ENCODE measurements at places on chromosomes 16 and 17.

- DNase-seq, result no peak
These were observed 104.6 kb downstream of the SPAG9 start for GRCh38 chr17:51016099-51016498.

- no peak for DNase-seq
These were observed 151.2 kb downstream of the MSI2 start for GRCh38 chr17:57407287-57408070.

- DNase-seq, result no peak
These were observed 24.0 kb upstream of the CIBAR2 start for GRCh38 chr16:85136213-85136701.

GRCh38 chr17:68711858-68712257 lies 110.7 kb upstream of the FAM20A start:
- DNase-seq, result no peak

GRCh38 chr16:67969254-67970039 lies 1.0 kb upstream of the SLC12A4 start:
- DNase-seq, result no peak

- no peak for DNase-seq
These were observed 30.7 kb downstream of the PIEZO1 start for GRCh38 chr16:88754109-88754911.

GRCh38 chr16:84817613-84818012 lies 2.2 kb upstream of the CRISPLD2 start:
- no peak for DNase-seq

GRCh38 chr17:9705745-9706144 lies 60.4 kb downstream of the USP43 start:
- DNase-seq, result no peak

GRCh38 chr16:47046726-47047523 lies 73.5 kb upstream of the DNAJA2 start:
- DNase-seq, result no peak

DNA sequence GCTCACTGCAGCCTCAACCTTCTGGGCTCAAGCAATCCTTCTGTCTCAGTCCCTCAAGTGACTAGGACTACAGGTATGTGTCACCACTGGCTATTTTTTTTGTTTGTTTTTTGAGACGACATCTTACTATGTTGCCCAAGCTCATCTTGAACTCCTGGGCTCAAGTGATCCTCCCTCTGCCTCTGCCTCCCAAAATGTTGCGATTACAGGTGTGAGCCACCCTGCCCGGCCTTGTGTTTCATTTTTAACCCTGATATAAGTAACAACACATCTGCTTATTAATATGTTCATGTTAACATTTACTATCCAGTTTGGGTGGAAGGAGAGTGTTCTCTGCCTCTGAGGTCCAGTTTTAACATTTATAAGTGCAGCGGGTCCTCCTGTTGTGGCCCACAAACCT lies 3.1 kb downstream of the FAM20A start:
- DNase-seq, result no peak

DNA sequence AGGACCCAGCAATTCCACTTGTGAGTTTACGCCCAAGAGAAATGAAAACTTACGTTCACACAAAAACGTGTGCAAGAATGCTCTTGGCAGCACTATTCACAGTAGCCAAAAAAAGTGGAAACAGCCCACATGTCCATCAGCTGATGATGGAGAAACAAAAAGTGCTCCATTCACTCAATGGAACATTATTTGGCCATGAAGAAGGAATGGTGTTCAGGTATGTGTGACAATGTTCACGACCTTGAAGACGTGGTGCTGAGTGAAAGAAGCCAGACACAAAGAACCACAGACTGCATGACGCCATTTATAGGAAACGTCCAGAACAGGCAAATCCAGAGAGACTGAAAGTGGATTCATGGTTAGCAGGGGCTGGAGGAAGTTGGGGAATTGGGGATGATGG lies 84.9 kb downstream of the ZDHHC7 start:
- no peak for DNase-seq

DNA sequence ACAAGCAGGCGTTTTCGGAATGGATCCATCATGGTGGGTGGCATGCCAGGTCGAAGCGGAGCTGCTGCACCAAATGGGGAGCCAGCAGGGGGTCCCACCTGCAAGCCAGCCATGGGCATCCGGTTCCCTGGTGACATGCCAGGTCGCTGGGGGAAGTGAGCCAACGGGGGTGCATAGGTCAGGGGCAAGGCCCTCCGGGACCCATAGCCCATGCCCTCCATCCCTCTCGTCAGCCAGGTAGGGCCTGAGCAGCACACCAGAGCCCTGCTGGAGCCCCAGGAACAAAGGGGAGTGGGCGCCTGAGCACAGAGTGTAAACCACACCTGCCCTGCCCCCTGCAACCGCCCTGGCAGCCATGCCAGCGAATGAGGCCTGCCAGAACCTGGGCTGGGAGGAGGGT lies 5.0 kb downstream of the SMARCD2 start:
- no peak for DNase-seq

GRCh38 chr17:48575673-48576478 lies 2.3 kb downstream of the HOXB4 start:
- DNase-seq, result no peak

DNA sequence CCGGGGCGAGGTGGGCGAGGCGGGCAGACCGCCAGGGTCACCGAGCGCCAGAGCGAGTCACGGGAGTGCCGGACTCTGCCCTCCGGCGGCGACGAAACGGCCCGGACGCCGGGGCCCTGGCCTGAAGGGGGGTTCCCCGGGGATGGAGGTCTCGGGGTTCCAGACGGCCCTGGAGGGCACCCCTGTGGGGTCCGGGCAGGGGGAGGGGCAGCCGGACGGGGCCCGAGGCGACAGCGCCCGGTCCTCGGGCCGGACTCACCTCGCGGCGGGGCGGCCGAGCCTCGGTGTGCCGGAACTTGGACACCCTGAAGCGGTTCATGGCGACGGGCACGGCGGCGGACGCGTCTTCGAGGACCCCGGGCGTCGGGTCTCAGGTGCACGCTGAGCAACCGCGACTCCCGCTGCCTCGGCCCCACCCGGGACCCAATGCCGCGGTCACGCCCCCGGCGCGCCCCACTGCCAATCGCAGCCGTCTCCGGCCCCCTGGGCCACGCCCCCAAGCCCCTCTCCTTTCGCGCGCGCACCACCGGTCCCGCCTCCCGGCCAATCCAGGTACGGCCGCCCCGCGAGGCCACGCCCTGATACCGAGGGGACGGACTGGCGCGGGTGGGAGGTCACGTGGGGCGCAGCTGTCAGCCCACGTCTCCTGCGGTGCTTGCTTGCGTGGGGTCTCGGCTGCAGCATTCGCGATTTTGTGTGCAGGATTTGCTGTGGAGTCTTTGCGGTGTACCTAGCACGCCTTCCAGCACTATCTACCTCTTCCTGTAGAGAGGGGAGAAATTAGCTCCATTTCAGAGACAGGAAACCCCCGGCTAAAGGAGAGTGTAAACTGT lies at the start of gene CORO7:
TSS of gene CORO7 (minus strand) at position 397 of the 833 bp plus-strand sequence. CDS start at position 319, 78 bp downstream.
- DNase-seq, result peak; percentile 99

GRCh38 chr16:12618515-12618914 lies 185.2 kb downstream of the CPPED1 start:
- DNase-seq, result no peak

GRCh38 chr17:65558311-65558682 lies 3.2 kb downstream of the AXIN2 start:
- no peak for DNase-seq

DNA sequence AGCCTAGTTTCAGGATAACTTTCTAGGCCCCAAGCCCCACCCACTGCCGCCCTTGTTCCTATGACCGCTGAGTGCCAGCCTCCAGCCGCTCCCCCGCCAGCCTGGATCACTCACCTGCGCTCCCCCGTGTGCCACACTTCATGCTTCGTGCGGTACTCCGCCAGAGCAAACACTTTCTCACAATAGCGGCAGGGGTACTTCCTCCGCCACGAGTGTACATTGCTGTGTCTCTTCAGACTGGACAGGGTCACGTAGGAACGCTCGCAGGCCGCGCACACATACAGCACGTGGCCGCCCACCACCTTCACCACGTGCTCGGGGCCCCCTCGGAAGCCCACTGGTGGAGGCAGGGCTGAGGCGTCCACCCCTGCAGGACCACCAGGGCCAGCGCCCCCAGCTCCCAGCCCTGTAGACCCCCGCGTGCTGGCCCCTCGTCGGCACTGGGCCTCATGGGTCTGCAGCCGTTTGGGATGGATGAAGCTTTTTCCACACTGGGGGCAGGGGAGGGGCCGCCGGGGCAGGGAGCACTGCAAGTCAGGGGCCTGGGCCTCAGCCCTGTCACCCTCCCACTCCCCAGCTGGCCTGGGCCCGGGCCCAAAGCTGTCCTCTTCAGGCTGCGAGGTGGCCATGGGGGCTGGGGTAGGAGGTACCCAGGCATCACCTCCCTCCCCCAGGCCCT lies 13.7 kb downstream of the ZBTB4 start:
- no peak for DNase-seq

DNA sequence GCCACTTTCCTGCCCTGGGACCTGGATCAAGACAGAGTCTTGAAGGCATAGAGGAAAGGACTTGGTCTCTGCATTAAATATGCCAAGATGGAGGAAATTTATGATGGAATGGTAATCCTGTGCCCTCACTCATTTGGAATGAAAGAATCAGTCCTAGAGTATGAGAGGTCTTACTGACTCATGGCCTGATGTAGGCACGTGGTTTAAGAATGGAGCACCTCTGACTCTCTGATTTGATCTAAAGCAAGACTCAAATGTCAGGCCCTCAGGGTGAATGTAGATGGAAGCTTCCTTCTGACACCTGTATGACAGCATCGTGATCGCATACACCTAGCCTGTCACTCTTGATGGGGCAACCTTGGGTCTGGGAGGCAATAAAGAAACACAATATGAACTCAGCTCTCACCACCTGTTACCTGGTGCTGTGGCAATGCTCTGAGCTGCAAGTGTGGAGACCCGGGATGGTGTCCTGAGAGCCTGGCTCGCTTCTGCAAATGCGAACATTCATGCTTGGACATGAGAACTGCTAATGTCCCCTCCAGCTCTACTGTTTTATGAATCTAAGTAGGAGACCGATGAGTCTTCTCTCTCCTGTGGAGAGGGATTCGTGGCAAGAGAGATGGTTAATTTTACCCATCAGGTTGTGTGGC lies 229.9 kb downstream of the ABCC12 start:
- no peak for DNase-seq

GRCh38 chr16:10684511-10685151 lies 10.1 kb downstream of the TEKT5 start:
- no peak for DNase-seq

DNA sequence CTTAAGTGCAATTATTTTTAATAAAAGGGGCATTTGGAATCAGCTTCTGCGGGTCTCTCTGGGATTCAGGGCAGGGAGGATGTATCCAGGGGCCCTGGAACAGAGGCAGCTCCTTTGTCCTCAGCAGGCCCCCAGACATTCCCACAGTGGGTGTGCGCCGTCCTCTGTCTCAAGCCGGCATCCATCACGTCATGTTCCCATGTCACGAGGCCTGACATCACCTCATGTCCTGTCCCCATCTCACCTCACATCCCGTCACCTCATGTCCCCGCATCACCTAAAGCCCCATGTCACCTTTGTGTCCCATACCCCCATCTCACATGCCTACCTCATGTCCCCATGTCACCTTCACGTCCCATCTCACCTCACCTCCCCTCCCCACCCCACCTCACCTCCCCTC lies 18.5 kb downstream of the GAA start:
- DNase-seq, result no peak

- DNase-seq, result no peak
These were observed 147.0 kb downstream of the ENGASE start for GRCh38 chr17:79221597-79221996.

DNA sequence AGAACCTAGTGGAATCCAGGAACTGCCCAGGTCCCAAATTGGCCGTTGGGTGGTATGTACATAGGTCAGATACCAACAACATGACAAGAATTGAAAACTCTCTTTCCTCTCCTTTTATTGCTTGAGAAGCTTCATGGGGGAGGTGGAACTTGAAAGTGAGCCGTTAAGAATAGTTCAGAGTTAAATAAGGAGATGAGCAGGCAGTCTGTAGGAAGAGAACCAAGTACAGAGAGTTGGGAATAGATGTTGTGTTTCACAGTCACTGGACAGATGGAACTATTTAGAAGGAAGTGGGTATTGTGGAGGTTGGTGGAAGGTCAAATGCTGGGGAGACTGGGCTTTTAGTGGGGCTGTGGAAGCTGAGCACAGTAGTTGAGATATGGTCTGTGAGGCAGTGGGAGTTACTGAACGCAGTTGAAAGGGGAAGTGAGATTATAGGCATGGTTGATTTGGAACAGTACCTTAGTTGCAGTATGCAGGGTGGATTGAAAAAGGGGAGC lies 26.4 kb downstream of the ARHGAP44 start:
- DNase-seq, result no peak

DNA sequence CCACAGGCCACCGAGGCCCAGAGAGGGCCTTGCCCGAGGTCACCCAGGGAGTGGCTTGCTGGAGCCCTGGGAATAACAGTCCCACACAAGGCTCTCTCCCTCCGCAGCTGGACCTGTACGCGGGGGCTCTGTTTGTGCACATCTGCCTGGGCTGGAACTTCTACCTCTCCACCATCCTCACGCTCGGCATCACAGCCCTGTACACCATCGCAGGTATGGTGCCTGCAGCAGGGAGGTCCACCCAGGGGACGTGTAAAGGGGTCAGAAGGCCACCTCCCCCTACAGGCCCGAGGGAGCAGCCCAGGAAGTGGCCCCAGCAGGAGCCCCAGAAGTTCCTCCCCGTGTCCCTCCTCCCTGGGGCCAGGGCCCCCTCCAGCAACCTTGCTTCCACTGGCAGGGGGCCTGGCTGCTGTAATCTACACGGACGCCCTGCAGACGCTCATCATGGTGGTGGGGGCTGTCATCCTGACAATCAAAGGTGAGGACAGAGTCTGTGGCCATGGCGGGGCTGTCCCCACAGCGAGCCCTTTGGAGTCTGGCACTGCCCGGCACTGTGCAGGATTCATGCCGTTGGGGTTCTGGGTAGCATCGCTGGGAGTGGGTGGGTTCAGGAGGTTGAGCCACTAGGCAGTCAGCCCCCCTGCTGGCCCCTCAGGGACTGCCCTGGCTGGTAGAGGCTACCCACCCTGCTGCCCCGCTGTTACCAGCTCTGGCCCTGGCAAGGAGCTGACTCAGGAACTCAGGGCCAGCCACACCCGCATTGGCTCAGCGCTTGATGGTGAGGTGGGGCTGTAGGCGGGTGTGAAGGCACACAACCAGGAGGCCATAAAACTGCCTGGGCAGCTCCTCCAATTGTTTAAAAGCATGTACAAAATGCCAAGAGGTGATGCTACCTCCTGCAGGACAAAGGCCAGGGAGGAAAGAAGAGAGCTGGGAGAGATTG lies 17.3 kb downstream of the SLC5A10 start:
- no peak for DNase-seq

Data from activated CD4-positive, alpha-beta T cell treated with anti-CD3 and anti-CD28 coated beads, Interleukin-2, amount 50 U/mL, for 4 hours (primary cell).